ENCODE measurements at places on chromosomes 1 and 21.

- DNase-seq: peak; percentile 24
These were observed 1.2 kb upstream of the IFI44L start for GRCh38 chr1:78619032-78619431.

DNA sequence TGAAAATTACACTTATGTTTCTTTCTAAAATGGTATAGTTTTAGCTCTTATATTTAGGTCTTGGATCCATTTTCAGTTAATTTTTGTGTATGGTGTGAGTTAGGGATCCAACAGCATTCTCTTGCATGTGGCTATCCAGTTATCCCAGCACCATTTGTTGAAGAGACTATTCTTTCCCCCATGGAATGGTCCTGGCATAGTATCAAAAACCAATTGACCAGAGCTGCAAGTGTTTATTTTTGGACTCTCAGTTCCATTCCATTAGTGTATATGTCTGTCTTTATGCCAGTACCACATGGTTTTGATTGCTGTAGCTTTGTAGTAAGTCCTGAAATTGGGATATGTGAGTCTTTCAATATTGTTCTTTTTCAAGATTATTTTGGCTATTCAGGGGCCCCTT is 14.3 kb downstream of the TTLL10 start:
- no peak for DNase-seq

GRCh38 chr1:22747021-22747734 is 36.5 kb downstream of the EPHB2 start:
- peak; percentile 94 for DNase-seq

DNA sequence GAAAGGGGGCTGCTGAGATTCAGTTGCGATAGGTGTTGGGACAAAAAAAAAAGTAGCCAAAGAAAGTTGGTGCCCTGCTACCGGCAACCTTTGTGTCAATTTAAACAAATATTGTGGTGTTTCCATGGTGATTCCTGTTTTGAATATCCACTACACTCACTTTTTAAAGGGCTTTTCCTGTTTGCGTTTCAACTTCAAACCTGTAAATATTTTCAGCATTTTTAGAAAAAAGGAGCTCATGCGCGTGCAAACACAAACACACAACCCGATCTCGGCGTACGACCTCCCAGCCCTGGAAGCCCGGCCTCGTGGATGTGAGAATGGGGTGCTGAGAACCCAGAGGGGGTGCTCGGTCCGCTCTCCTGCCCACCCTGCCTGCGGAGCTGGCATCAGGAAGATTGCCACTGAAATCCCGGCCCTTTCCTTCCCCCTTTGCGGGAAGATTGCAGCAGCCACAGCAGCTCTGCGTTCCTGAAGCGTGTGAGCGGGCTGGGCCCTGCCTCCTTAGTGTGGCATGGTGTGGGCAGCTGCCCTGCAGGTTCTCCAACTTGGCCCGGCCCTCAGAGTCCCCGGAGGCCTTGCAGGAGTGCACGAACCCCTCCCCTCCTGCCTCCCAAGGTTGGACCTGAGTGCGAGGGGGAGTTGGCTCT is 34.8 kb downstream of the CASZ1 start:
- no peak for DNase-seq

Data from ELR (cell line).